Psoas muscle (tissue), 8 donors: ENCODE measurements at places on chromosomes 3 and 15.

GRCh38 chr15:79952329-79952728, 18.7 kb downstream of the BCL2A1 start:
- no peaks in the 10 kb centered on the region for H3K27me3 ChIP-seq
- no peak overlapping the region for H3K4me3 ChIP-seq
- no peaks in the 10 kb centered on the region for H3K36me3 ChIP-seq
- no peak for DNase-seq
- no peak overlapping the region for H3K27ac ChIP-seq

GRCh38 chr15:48634893-48635292, 10.6 kb downstream of the FBN1 start:
- H3K36me3 ChIP-seq, result no peaks in the 10 kb centered on the region
- H3K27me3 ChIP-seq, result no peaks in the 10 kb centered on the region
- no peaks in the 10 kb centered on the region for H3K4me1 ChIP-seq
- DNase-seq, result no peak
- no peak overlapping the region for H3K4me3 ChIP-seq

- no peak overlapping the region for H3K27ac ChIP-seq
- H3K4me3 ChIP-seq, result no peak overlapping the region
- peaks cover 6% of the 10 kb centered on the region for H3K27me3 ChIP-seq
- no peaks in the 10 kb centered on the region for H3K36me3 ChIP-seq
Observed at GRCh38 chr3:14608298-14608697, 43.3 kb upstream of the CCDC174 start.

- no peaks in the 10 kb centered on the region for H3K27me3 ChIP-seq
- no peaks in the 10 kb centered on the region for H3K36me3 ChIP-seq
- H3K4me3 ChIP-seq, result no peak overlapping the region
- no peak overlapping the region for H3K27ac ChIP-seq
Observed at GRCh38 chr3:47193871-47194859, 30.3 kb upstream of the SETD2 start.

- no peak overlapping the region for H3K27ac ChIP-seq
- H3K36me3 ChIP-seq, result no peaks in the 10 kb centered on the region
- DNase-seq, result no peak
Observed at GRCh38 chr3:107650788-107651187, 128.0 kb downstream of the BBX start.

- peaks cover 9% of the 10 kb centered on the region for H3K4me1 ChIP-seq
- no peaks in the 10 kb centered on the region for H3K27me3 ChIP-seq
- H3K4me3 ChIP-seq, result no peak overlapping the region
Observed at GRCh38 chr15:91413142-91413541, 313.1 kb downstream of the SV2B start.

DNA sequence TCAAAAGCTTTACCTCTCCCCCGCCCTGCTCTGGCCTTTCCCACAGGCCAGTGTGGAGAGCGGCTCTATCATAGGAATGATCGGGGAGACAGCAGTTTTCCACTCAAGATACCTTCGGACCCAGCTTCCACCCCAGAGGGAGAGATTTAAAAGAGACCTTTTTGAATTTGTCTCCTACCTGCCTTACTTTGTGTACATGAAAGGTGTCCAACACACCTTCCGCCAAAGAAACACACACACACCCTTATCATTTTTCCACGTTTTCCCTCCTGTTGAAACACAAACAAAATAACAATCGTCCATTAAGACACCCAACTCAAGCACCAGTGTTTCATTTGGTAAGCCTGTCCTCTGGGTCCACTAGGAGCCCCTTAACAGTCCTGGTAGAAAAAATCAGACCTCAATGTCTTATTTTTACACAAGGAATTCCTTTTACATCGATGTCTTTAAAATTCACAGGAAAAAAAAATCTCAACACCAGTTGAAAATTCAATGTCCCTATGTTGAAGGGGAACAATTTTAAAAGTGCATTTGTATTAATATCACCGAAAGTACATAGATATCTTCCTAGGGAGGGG, 4.0 kb downstream of the HES1 start:
- peak overlapping the region; percentile 99 for H3K27ac ChIP-seq
- no peak for DNase-seq
- peak overlapping the region; percentile 92 for H3K4me3 ChIP-seq
- H3K27me3 ChIP-seq, result no peaks in the 10 kb centered on the region
- no peaks in the 10 kb centered on the region for H3K36me3 ChIP-seq

GRCh38 chr3:99470841-99471240, 167.6 kb upstream of the COL8A1 start:
- H3K4me3 ChIP-seq, result no peak overlapping the region
- no peaks in the 10 kb centered on the region for H3K36me3 ChIP-seq
- no peaks in the 10 kb centered on the region for H3K27me3 ChIP-seq
- no peak overlapping the region for H3K27ac ChIP-seq
- DNase-seq, result no peak
- H3K4me1 ChIP-seq, result no peaks in the 10 kb centered on the region

DNA sequence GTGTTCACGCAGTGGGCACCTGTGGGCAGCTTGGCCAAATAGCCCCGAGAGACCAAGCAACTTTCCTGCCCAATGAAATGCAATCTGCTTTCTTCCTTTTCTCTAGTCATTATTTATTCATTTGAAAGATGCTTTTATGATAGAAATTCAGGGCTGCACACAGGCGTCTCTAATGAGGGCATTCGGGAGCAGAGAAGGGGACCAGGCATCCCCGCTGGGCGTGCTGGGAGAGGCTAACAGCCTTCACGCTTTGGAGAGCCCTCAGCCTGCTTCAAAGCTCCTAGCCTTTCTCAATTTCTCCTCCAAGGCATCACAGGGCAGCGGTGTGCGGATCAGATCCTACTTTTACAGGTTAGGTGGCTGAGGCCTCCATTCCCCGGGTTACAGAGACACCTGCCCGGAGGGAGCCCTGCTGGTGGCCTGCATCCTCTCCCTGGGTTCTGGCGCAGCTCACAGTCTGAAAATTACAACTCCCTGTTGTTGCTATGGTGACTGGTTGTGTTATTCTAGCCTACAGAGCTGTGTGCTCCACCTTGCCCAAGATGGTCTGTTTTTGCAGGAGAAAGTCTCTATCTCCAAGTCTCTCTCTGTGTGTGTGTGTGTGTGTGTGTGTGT, 21.8 kb upstream of the KLF13 start:
- H3K36me3 ChIP-seq, result no peaks in the 10 kb centered on the region
- no peak overlapping the region for H3K4me3 ChIP-seq
- no peak for DNase-seq
- no peak overlapping the region for H3K27ac ChIP-seq
- peaks cover 3% of the 10 kb centered on the region for H3K27me3 ChIP-seq
- no peaks in the 10 kb centered on the region for H3K4me1 ChIP-seq

DNA sequence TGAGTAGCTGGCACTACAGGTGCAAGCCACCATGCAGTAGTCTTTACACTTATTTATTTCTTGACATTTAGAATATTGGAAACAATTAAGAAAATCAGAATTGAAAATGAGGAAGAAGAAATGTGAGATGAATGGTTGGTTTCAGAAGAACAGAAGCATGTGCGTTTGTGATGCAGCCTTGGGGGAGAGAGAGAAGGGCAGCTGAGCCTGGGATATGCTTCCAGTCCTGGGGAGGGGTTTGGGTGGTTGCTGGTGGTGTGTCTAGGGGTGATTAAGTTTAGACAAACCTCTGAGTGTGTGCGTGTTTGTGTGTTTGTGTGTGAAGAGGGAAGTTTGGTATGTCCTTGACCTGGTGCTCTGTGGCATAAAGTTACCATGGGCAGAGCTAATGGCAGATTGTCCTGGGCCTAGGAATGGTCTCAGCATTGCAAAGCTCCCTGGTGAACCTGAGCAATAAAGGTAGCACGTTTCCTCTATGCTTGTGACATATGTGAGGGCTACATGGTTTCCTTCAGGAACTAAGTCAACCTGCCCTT, 35.6 kb downstream of the CTSH start:
- no peaks in the 10 kb centered on the region for H3K27me3 ChIP-seq
- no peak overlapping the region for H3K27ac ChIP-seq
- DNase-seq, result no peak
- H3K4me1 ChIP-seq, result peaks cover 14% of the 10 kb centered on the region
- H3K4me3 ChIP-seq, result no peak overlapping the region

DNA sequence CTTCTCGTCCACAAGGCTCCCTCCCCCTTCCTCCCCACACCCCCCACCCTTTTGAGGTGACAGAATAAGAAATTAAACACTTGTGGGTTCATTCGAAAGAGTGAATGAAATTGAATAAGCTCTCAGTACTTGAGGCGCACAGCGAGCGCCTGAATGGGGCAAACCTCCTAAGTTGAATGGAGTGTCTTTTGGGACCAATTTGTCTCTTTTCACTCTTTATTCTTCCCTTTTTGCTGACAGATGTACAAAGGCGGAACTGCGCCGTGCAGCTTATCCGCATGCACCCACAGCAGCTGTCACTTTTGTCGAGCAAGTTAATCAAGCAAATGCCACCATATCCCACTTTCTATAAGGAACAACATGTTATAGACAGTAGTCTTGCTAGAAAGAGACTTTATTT, 47.9 kb upstream of the FEZF2 start:
- no peaks in the 10 kb centered on the region for H3K27me3 ChIP-seq
- no peak for DNase-seq
- H3K4me1 ChIP-seq, result no peaks in the 10 kb centered on the region

GRCh38 chr3:72538070-72538745, 310.0 kb downstream of the SHQ1 start:
- no peaks in the 10 kb centered on the region for H3K27me3 ChIP-seq
- no peak for DNase-seq
- H3K36me3 ChIP-seq, result no peaks in the 10 kb centered on the region
- H3K4me1 ChIP-seq, result no peaks in the 10 kb centered on the region

DNA sequence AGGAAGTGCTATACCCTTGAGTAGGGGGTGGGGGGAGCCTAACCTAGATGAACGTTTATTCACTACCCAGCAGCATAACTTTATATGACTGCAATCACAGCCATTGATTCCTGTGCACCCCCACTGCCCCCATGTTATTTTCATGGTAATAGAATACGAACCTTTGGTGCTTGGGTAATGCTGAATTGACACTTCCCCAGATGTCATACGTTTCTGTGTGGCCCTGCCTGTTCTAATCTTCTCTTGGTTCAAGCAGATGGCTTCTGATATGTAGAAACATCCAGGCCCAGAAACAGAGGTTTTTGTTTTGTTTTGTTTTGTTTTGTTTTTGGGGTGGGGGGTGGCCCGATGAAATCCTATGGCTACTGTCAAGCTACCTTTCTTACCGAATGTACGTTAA, 237.9 kb upstream of the TOPAZ1 start:
- DNase-seq, result no peak
- no peak overlapping the region for H3K4me3 ChIP-seq
- no peaks in the 10 kb centered on the region for H3K36me3 ChIP-seq
- H3K27me3 ChIP-seq, result peaks cover 6% of the 10 kb centered on the region
- no peak overlapping the region for H3K27ac ChIP-seq

- H3K4me1 ChIP-seq, result peaks cover 72% of the 10 kb centered on the region
- H3K36me3 ChIP-seq, result no peaks in the 10 kb centered on the region
- peak overlapping the region; percentile 75 for H3K27ac ChIP-seq
- H3K27me3 ChIP-seq, result no peaks in the 10 kb centered on the region
- peak; percentile 82 for DNase-seq
Observed at GRCh38 chr3:53240989-53241972, 14.5 kb downstream of the TKT start.

DNA sequence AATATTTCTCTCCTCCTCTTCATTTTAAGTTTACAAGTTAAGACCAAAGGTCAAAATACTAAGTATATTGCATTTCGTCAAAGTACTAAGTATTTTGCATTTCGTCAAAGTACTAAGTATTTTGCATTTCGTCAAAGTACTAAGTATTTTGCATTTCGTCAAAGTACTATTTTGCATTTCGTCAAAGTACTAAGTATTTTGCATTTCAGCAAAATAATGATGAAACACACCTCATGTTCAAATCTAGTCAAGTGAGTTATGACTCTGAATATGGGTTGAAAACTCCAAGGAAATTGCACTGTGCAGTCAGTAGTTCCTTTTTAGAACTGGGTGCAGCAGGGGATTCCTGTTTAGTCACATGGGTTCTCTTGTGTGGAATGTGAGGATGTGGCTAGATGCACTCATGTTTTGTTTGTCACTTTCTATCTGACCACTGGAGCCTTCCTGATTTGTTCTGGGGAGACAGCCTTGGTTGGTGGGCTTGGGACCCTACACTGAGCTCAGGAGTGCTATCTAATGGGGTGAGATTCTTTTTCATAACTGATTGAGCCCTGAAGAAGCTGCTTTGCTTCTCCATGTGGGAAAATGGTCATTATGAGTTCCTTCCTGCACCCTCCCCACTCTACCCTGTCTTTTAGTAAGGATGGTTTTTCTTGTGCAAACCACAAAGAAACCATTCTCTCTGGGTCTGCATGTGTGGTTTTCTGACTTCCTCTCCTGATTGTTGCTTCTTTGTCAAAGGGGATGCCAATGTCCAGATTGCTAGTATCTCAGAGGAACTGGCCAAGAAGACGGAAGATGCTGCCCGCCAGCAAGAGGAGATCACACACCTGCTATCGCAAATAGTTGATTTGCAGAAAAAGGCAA, 73.4 kb downstream of the CCK start:
- H3K4me3 ChIP-seq, result no peak overlapping the region
- H3K27me3 ChIP-seq, result no peaks in the 10 kb centered on the region
- no peak for DNase-seq
- peaks cover 21% of the 10 kb centered on the region for H3K4me1 ChIP-seq
- H3K27ac ChIP-seq, result no peak overlapping the region

GRCh38 chr3:194565597-194566190, 67.5 kb downstream of the TMEM44 start:
- H3K27ac ChIP-seq, result no peak overlapping the region
- no peaks in the 10 kb centered on the region for H3K4me1 ChIP-seq
- H3K36me3 ChIP-seq, result no peaks in the 10 kb centered on the region
- H3K27me3 ChIP-seq, result peaks cover 4% of the 10 kb centered on the region

GRCh38 chr15:65818927-65819562, 27.0 kb upstream of the DENND4A start:
- H3K36me3 ChIP-seq, result no peaks in the 10 kb centered on the region
- no peak for DNase-seq
- no peak overlapping the region for H3K4me3 ChIP-seq
- H3K4me1 ChIP-seq, result no peaks in the 10 kb centered on the region

GRCh38 chr15:80560601-80561400, 134.3 kb upstream of the ABHD17C start:
- DNase-seq, result no peak
- H3K4me3 ChIP-seq, result no peak overlapping the region
- H3K36me3 ChIP-seq, result no peaks in the 10 kb centered on the region
- H3K27me3 ChIP-seq, result no peaks in the 10 kb centered on the region
- H3K4me1 ChIP-seq, result no peaks in the 10 kb centered on the region
